GM23338 (cell line): ENCODE measurements at places on chromosomes 12 and 14.

- DNase-seq: peak; percentile 24
- no peaks in the 10 kb centered on the region for H3K4me1 ChIP-seq
- H3K27ac ChIP-seq: no peak overlapping the region
- no peaks in the 10 kb centered on the region for H3K36me3 ChIP-seq
Measured at GRCh38 chr12:30877105-30877875, 49.3 kb upstream of the TSPAN11 start.

DNA sequence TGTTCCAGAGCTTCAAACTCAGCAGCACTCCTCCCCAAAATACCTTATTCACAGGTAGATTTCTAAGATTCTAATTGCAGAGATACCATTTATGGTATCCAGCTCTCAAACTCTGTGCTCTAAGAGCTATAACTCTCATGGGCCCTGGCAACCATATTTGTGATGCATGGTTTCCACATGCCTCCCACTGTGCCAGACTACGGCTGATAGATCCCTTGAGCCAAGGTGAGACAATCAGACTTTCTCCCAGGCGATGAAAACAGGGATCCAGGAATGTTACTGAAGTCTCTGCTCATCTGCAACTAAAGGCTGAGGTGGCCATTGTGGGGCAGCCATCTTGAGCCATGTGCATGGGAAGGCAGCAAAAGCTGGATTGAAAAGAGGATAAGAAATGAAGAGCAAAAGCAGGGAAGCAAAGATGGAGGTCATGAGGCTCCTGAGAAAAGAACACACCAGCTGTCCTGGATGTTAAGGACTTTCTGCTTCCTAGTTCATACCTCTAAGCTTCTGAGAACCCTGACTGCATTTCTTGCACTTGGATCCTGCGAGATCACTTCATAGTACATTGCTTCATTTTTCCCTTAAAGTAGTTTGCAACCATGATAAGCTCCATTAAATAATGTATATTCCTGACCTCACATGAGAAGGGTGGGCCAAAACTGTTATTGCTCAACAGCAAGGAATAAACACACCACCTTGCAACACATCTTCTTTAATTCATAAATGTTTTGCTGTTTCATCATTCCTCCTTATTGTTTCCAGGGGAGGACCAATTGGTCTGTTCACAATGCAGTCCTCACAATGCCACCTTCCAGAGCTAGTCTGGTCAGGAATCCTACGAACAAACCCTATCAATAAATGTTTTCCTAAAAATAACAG lies 5.4 kb downstream of the EGLN3 start:
- H3K27ac ChIP-seq: no peak overlapping the region
- H3K27me3 ChIP-seq: peaks cover 15% of the 10 kb centered on the region
- DNase-seq: no peak
- H3K4me3 ChIP-seq: no peak overlapping the region
- H3K36me3 ChIP-seq: no peaks in the 10 kb centered on the region

DNA sequence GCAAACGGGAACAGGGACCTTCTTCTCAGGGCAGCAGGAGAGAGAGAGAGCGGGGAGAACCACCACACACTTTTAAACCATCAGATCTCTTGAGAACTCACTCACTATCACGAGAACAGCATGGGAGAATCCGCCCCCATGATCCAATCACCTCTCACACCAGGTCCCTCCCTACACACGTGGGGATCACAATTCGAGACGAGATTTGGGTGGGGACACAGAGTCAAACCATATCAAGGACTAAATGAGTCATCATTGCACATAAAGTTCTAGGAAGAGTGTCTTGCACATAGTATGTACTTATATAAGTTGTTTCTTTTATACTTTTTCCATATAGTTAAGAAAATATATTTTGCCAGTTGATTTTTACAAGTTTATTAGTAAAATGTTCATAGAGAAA lies 17.6 kb upstream of the NTN4 start:
- DNase-seq: no peak

DNA sequence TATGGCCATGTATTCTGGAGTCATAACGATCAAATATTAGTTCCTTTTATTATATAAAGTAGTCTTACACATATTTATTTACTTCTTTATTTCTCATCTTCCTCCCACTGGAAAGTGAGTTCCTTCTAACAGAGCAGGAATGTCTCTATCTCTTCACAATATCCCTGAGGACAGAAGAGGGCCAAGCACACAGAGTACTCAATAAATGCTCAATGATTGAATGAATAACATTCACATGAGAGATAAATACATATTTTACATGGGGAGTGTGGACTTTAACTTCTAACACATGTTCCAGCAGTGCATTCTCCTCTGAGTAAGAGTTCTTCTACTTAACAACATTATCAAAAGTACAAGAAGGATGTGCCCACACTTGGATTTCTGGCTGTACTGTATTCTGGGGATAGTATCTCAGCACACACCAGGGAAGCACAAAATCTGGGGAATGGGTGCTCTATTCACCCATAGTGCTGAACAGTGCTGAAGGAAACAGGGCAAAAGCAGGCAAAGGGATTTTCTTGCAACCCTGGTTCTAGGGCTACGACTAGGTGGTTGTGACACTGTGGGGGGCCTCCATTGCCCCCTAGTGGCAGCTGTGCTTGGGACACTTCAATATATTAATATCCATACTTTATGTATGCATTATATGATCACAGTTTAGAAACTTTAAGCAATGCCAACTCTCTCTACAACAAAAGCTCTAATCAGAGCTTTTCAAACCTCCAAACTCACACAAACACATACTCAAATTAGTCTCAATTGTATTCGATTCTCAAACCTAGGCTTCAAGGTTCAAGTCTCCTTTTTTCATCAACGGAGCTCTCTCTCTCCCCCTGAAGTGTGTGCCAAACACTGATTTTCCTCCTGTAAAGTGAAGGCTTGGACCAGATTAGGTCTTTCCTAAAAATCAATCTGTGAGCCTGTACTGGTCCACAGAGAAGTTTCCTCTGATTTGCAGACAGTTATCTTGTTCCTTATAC lies 115.5 kb downstream of the SLC2A13 start:
- H3K36me3 ChIP-seq: 0 out of 2 replicates have a peak, but pooled peaks cover 2% of the 10 kb centered on the region
- DNase-seq: peak; percentile 64
- H3K27me3 ChIP-seq: no peaks in the 10 kb centered on the region
- H3K27ac ChIP-seq: no peak overlapping the region

GRCh38 chr12:115010324-115010995 lies 326.5 kb upstream of the TBX3 start:
- H3K27ac ChIP-seq: no peak overlapping the region
- H3K4me3 ChIP-seq: no peak overlapping the region
- DNase-seq: no peak
- H3K4me1 ChIP-seq: 0 out of 2 replicates have a peak, but pooled peaks cover 3% of the 10 kb centered on the region
- H3K27me3 ChIP-seq: no peaks in the 10 kb centered on the region

- peaks cover 8% of the 10 kb centered on the region for H3K36me3 ChIP-seq
- no peak overlapping the region for H3K27ac ChIP-seq
- no peak overlapping the region for H3K4me3 ChIP-seq
- no peaks in the 10 kb centered on the region for H3K4me1 ChIP-seq
Measured at GRCh38 chr12:128408669-128409068, 141.7 kb downstream of the TMEM132C start.

DNA sequence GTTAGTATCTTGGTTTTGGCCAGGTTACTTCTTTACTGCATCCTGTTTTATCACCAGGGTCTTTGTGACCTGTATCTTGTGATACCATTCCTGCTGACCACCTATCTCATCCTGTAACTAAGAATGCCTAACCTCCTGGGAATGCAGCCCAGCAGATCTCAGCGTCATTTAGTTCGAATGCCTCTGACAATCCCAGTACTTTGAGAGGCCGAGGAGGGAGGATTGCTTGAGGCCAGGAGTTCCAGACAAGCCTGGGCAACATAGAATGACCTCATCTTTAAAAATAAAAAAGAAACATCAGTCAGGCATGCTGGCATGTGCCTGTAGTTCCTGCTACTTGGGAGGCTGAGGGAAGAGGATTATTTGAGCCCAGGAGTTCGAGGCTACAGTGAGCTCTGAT lies 206.5 kb downstream of the SUDS3 start:
- H3K36me3 ChIP-seq: no peaks in the 10 kb centered on the region
- H3K4me1 ChIP-seq: peaks cover 9% of the 10 kb centered on the region
- no peaks in the 10 kb centered on the region for H3K27me3 ChIP-seq
- no peak overlapping the region for H3K4me3 ChIP-seq

- DNase-seq: no peak
- no peak overlapping the region for H3K4me3 ChIP-seq
- peaks cover 4% of the 10 kb centered on the region; the same call in 1 of the 2 replicates for H3K4me1 ChIP-seq
- no peaks in the 10 kb centered on the region for H3K27me3 ChIP-seq
- H3K36me3 ChIP-seq: no peaks in the 10 kb centered on the region
Measured at GRCh38 chr12:3101309-3102024, 24.3 kb downstream of the TSPAN9 start.

- no peak overlapping the region for H3K4me3 ChIP-seq
- no peaks in the 10 kb centered on the region for H3K36me3 ChIP-seq
- H3K27me3 ChIP-seq: no peaks in the 10 kb centered on the region
- H3K4me1 ChIP-seq: peaks cover 16% of the 10 kb centered on the region
- no peak overlapping the region for H3K27ac ChIP-seq
Measured at GRCh38 chr14:97657609-97658008, 860.4 kb downstream of the VRK1 start.

- H3K36me3 ChIP-seq: no peaks in the 10 kb centered on the region
- no peak for DNase-seq
- H3K4me1 ChIP-seq: peaks cover 11% of the 10 kb centered on the region
- H3K27ac ChIP-seq: no peak overlapping the region
- no peak overlapping the region for H3K4me3 ChIP-seq
- no peaks in the 10 kb centered on the region for H3K27me3 ChIP-seq
Measured at GRCh38 chr14:30417121-30417520, 141.8 kb upstream of the G2E3 start.

DNA sequence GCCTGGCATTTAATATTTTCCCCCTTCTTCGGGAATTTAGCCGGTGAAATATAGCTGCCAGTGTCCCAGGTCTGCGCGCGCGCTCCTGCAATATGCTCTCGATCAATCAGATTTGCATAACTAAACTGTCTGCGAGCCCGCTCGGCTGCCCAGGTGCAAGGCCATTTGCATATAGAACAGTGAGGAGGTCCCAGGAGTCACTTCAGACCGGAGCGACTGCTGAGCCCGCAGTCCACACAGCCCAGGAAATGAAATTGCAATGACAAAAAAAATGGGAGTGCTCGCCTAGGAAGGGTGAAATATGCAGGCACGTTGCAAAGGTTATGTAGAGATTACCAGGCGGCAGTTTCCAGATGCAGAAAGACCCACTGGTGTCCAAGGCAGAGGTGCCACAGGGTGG lies 228.5 kb downstream of the VRK1 start:
- peak overlapping the region; percentile 91 for H3K27ac ChIP-seq
- peaks cover 58% of the 10 kb centered on the region for H3K4me1 ChIP-seq
- H3K36me3 ChIP-seq: no peaks in the 10 kb centered on the region
- no peaks in the 10 kb centered on the region for H3K27me3 ChIP-seq
- DNase-seq: peak; percentile 84

- H3K27me3 ChIP-seq: no peaks in the 10 kb centered on the region
- peak overlapping the region; percentile 80 for H3K27ac ChIP-seq
- no peaks in the 10 kb centered on the region for H3K36me3 ChIP-seq
- no peak overlapping the region for H3K4me3 ChIP-seq
Measured at GRCh38 chr14:91228112-91229004, 16.1 kb downstream of the GPR68 start.

GRCh38 chr12:69423037-69423905 lies 46.9 kb upstream of the FRS2 start:
- H3K27me3 ChIP-seq: no peaks in the 10 kb centered on the region
- DNase-seq: no peak
- H3K4me1 ChIP-seq: no peaks in the 10 kb centered on the region
- no peak overlapping the region for H3K27ac ChIP-seq

GRCh38 chr12:127107744-127108143 lies 1159.2 kb upstream of the TMEM132C start:
- DNase-seq: no peak
- H3K36me3 ChIP-seq: no peaks in the 10 kb centered on the region
- H3K27ac ChIP-seq: no peak overlapping the region

DNA sequence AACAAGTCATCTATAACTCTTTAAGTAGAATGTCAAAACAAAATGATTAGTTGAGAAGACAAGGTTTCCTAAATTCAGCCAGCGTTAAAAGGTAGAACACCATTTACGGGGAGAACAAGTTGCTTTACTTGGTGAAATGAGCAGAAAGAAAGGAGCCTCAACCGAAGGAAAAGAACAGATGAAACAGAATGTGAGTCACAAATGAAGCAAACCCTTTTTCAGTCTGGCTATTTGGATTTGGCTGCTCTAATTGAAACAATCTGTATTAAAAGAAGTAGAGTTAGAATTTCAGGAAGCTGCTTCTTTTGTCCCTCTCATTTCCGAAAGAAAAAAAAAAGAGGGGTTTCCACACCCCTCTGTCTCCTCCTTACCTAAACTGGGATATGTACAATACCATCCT lies 34.6 kb downstream of the CEP128 start:
- H3K4me3 ChIP-seq: no peak overlapping the region
- no peaks in the 10 kb centered on the region for H3K36me3 ChIP-seq
- H3K27me3 ChIP-seq: no peaks in the 10 kb centered on the region
- no peak for DNase-seq
- no peak overlapping the region for H3K27ac ChIP-seq
- H3K4me1 ChIP-seq: no peaks in the 10 kb centered on the region

DNA sequence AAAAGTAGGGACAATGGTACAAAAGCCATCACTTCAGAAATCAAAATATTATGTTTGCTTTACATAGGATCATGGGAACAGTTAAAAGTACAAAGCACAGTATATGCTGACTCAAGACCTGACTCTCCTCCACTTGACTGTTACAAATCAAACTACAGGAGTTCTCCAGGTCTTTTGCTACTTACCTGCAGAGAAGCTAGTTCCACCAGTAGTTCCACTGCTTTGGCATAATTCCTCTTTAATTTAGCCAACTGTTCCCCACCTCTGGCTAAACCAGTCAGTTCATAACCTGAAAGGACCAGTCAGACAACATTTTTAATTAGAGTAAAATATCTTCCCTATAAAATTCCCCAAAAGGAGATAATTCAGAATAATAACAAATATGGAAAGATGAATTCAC lies 14.0 kb downstream of the ATP6V1D start:
- DNase-seq: no peak
- H3K4me1 ChIP-seq: no peaks in the 10 kb centered on the region
- no peak overlapping the region for H3K27ac ChIP-seq
- H3K36me3 ChIP-seq: peaks cover 24% of the 10 kb centered on the region; the same call in 1 of the 2 replicates
- no peak overlapping the region for H3K4me3 ChIP-seq

- H3K4me3 ChIP-seq: no peak overlapping the region
- no peak overlapping the region for H3K27ac ChIP-seq
- H3K4me1 ChIP-seq: peaks cover 7% of the 10 kb centered on the region
- no peaks in the 10 kb centered on the region for H3K36me3 ChIP-seq
- H3K27me3 ChIP-seq: no peaks in the 10 kb centered on the region
Measured at GRCh38 chr14:36771028-36771640, 109.5 kb downstream of the PAX9 start.

DNA sequence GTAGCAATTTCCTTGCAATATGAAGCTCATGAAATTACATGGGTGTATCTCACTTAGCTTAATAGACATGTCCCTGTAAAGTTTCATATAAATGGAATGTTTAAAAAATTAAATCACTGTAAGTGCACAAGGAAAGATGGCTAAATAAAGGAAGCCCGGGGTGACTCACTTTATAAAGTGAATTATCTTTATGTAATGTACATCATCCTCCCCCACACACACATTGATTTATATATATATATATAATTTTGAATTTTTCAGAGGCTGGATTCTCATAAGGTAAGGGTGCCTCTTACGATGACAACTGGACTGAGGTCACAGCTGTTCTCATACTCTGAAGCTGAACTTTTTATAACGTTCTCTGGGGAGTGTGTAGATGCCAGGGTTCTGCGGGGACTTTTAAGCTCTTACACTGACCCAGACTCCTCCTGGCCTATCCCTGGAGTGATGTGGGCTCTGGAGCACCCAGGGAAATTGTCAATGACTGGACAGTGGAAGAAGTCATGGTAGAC lies 108.7 kb upstream of the HIF1A start:
- no peak overlapping the region for H3K4me3 ChIP-seq
- DNase-seq: no peak
- no peaks in the 10 kb centered on the region for H3K36me3 ChIP-seq
- H3K27me3 ChIP-seq: no peaks in the 10 kb centered on the region
- no peak overlapping the region for H3K27ac ChIP-seq
- H3K4me1 ChIP-seq: no peaks in the 10 kb centered on the region
